Naive thymus-derived CD8-positive, alpha-beta T cell (primary cell): ENCODE measurements at places on chromosomes 4 and X.

DNA sequence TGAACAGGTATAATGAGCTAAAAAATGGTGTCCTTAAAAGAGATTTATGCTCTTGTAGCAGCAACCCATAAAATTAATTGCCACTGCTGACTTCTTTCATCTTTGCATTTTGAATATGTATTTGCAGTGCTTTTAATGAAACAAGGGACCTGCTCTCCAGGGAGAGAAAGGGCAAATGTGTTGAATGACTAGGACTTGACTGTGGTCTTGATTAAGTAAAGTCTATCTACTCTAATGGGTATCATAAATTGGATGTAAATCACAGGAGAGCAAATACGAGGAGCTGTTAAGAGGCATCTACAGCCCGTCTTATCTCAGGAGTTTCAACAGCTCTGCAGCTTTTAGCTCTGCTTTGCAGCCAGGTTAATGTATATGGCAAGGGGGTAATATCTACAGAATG is 216.4 kb downstream of the PALLD start:
- no peak for DNase-seq

- no peak for DNase-seq
Observed at GRCh38 chr4:32847461-32847860, 2127.3 kb downstream of the PCDH7 start.

DNA sequence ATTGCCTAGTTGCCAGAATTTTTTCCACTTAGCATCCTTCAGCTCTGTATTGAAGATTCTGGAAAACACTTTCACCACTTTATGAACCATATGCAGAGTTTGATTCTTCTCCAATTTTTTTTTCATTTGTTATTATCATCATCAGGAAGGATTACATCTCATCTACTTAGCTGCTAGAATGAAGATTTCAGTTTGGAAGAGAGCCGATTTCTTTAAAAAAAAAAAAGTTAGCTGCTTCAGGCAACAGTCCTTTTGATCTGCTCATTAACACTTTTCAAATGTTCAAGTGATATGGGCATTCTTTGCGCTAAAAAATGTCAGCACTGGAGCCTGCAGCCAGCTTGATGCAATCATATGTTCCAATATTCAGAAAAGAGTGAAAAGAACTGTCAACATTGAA is 76.2 kb downstream of the ANTXR2 start:
- no peak for DNase-seq

DNA sequence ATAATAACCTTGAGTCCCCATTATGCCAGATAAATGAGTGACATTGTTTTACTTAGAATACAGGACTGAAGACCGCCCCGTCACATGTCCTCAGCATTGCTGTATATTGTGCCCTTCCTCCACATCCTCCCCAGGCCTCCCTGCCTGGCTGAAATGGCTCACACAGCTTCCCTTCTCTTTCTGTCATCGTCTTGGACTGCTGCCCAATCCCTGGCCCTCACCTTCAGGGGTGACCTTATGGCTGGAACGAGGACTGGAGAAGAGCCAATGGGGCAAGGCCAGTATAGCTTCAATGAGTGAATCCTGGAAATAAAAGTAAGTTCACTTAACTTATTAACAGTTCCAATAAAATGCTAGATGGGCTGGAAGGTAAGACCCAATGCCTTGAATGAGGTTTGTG is 2.7 kb downstream of the KCNE5 start:
- no peak for DNase-seq

DNA sequence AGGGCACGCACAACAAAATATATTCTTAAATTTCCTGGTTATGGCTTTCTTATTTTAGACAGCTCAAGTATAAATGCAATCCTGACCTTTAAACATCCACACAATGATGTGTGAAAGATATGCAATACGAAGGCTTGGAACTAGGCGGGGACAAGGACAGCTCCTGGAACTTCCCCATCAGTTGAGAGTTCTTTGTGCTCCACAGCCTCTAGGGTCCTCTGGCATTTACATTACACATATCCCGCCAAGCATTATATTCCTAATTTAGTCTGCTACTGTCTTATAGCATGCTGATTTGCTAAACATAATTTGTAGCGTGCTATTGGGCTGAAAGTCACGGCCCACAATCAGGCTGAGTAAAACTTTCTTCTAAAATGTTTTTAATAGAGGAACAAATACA is 74.4 kb downstream of the FTHL17 start:
- no peak for DNase-seq

GRCh38 chr4:184821242-184821641 is 4.5 kb downstream of the ACSL1 start:
- no peak for DNase-seq

GRCh38 chr4:131258361-131258760 is 1890.7 kb upstream of the PCDH10 start:
- no peak for DNase-seq

GRCh38 chr4:8737601-8738279 is 133.9 kb downstream of the HMX1 start:
- no peak for DNase-seq

GRCh38 chr4:76363556-76364290 is 57.2 kb downstream of the STBD1 start:
- no peak for DNase-seq

GRCh38 chrX:155056877-155057792 is 13.8 kb downstream of the CMC4 start:
- peak; percentile 57 for DNase-seq

- peak; percentile 29 for DNase-seq
Observed at GRCh38 chr4:80073473-80074008, 512 bp upstream of the ANTXR2 start.
